ENCODE measurements at places on chromosomes 11 and 22.
A peak's percentile ranks its signal among the peaks of the same experiment; 100 is the strongest.

DNA sequence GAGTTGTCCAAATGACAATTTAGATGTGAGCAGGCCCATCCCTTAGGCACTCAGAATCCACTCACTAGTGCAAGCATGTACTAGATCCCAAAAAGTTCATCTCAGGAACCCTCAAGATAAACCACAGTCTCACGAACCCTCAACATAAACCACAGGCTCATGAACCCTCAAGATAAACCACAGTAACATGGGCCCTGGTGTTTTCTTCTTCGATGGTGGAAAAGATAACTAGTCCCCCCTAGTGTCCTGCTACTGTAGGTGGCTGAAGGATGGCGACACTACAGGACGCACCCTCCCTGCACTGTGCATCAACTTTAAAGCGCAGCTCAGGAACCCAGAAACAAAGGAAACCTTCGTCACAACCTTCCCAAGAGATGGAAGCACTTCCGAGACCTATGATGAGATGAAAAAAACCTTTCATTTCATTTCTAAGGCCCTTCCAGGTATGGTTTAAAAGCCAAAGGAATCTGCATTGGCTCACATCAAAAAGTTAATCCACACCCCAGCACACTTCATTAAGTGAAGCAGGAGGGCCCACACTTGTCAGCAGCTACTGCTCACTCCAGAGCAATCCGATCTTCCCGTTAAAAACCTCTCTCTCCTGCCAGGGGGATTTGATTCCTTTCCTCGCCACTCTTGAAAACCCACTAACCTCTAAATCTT lies 2.4 kb downstream of the LARGE1 start:
- no peak for DNase-seq

GRCh38 chr11:69940246-69940610 lies 121.0 kb upstream of the FGF3 start:
- DNase-seq = no peak

- no peak for DNase-seq
Measured at GRCh38 chr11:130533113-130533798, 84.8 kb downstream of the ADAMTS15 start.

DNA sequence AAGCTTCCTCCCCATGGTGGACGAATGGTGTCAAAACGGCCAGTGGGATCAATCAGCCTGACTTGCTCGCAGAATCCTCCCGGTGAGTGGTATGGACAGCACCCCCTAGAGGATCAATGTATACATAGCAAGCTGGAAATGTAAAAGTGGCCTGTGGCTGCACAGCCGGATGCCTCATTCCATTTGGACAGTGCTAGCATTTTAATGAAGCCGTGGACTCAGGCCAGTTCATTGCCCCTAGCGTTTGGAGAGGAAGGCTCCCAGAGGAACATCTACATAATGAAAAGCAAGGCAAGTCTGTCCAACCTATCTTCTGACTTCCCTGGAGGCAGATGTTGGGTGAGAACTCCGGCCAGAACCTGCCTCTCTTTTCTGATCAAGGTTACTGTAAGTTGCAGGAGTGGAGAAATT lies 942.3 kb downstream of the NTM start:
- DNase-seq = no peak

GRCh38 chr22:23289851-23290724 lies 109.8 kb downstream of the BCR start:
- no peak for DNase-seq

DNA sequence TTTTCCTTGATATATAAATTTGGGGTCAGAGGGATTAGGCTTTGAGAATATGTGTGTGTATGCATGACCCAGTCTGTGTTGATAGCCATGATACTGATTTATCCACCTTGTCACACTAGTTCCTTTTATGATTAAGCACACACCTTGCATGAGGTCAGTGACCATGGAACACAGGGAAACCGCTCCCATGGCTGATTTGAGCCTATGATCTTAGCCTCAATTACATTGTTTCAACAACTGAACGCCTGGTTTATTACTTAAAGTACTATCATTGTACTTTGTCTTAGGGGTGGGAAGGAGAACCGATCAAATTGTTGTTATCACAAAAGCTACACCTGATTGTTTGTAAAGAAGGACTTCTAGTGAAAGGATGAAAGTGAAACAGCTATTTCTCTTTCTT lies 70.7 kb downstream of the ARFGAP2 start:
- no peak for DNase-seq

DNA sequence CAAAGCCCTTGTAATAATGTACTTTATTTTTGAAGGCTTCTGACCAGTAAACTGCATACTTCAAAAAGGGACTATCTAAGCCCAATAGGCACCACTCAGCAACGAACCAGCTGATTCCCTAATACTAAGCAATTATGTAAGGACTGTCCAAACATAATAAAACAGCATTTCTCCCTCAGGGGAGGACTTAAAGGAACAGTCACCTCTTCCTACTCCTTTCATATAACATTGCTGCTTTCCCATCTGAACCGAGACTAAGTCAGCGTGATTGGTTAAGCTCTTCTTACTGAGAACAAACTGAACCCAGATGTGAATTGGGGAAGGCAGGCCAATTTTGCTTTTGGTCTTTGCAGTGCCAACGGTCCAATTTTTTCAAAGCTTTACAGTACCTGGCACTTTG lies 420.0 kb downstream of the METTL15 start:
- no peak for DNase-seq

GRCh38 chr22:41206719-41207118 lies 1.6 kb downstream of the L3MBTL2 start:
- peak; percentile 40 for DNase-seq

DNA sequence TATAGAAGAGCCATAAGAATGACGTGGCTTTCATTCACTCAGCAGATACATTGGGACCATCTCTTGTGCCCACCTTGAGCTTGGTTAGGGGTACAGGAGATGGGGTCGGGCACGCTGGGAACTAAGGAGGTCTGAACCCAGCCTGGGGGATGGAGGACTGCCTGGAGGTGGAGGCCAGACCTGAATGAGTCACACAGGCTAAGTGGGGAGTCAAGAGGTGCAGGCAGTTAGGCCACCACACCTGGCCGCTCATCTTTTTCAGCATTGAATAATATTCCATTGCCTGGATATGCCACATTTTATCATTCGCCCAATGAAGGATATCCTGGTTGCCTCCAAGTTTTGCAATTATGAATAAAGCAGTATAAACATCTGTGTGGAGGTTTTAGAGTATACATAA lies 3.8 kb upstream of the PPIL2 start:
- DNase-seq = no peak

DNA sequence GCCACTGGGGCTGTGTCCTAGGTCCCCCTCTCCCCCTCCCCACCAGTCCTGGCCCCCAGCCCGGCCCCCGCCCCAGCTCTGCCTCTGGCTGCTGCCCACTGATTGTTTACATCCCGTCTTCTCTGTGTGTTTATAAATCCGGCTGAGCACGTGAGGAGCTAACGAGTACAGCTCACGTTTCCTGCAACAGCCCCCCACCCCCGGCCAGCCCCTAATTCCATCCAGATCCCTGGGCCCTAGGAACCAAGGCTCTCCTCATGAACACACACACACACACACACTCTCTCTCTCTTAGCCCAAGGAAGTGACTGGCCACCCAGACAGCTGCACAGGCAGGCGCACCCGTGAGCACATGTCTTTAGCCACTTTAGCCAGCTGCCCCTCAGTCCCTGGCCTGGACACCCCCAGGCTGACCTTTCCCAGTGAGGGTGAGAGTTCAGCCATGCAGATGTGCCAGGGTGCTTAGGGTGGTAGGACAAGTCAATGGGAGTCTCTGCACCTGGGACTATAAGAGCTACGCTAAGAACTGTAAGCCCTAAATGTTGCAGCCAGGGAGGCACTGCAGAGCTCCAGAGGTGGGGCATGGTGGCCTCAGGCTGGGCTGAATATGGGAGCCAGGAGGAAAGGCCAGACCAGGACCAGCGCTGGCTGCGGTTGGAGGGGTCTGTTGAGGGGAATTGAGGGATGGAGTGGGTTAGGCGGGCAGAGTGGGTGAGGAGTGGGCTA lies 2.9 kb downstream of the CLCF1 start:
- DNase-seq = no peak

- DNase-seq = no peak
Measured at GRCh38 chr11:106998116-106998915, 20.0 kb downstream of the GUCY1A2 start.

- DNase-seq = no peak
Measured at GRCh38 chr11:46778416-46778815, 59.4 kb downstream of the F2 start.

GRCh38 chr22:19571207-19571795 lies 47.1 kb upstream of the CLDN5 start:
- no peak for DNase-seq

DNA sequence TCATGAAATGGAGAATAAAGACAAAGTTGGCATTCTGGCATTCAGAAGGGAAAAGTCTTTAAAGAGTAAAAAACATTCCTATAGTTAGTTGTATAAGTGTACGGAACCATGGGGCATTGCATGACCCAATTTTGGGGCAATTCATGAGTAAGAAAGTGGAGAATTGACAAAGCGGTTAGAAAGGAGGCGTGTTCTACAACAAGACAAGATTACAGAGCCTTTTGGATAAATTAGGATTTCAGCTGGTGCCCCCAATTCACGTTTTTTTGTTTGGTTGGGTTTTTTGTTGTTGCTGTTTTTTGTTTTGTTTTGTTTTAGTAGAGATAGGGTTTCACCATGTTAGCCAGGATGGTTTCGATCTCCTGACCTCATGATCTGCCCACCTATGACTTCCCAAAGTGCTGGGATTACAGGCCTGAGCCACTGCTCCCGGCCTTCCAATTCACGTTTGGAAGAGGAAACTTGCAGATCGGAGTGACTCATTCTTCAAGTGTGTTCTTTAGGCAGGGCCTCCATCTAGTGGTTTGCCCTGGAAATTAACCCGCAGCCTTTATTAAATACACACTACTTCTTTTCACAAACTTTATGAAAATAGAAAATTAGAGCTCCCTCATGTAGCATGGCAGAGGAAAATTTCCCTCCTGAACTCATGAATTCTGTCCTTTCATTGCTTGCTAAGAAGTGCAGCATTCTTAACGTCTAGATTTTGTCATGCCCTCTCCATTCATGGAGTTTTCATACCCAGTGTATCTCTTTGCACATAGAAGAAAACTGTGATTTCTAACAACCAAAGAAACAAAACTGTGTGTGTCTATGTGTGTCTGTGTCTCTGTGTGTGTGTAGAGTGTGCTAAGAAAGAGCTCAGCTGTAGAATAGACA lies 118.1 kb downstream of the BBOX1 start:
- DNase-seq = no peak
